ENCODE measurements at places on chromosomes 2 and 18. TPM values are rescaled to one million over a fixed set of nuclear protein-coding genes. Genes with fewer than 3 reads are reported as not detected.

Gene HOXD12
- not detected for total RNA-seq

Gene B3GNT7
- 0.79 TPM for total RNA-seq

Gene RTP5
- total RNA-seq: not detected

Gene ACVR1
- 12.5 TPM for total RNA-seq

Gene RNF181
- 75.8 TPM for total RNA-seq

Gene AOX1
- total RNA-seq: 2.8 TPM

Gene SCTR
- total RNA-seq: not detected

DNA sequence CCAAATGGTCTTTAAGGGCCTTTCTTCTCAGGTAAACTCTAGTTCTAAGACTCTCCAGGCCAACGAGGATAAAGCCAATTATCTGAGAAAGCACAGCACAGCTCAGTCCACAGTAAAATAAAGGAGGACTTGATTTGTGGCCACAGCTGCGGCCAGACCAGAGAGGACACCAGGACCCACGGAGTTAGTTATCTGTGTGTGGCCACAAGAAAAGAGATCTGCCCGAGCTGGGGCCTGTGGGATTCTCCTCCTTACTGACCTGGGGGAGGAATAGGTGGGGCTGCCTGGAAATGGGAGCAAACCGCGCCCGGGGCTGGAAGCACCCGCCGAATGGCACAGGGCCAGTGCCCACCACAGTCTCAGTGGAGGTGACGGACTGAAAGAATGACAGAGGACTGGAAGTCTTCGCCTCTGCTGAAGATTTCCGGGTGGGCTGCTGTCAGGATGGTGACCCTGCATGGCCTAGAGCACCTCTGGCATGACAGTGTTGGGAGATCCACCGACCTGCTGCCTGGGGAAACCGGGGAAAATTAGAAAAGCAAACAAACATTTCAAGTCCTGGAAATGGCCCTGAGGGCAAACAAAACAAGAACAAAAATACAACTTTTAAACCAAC lies 13.3 kb downstream of the PROC start:
- no peak for DNase-seq
- H3K4me3 ChIP-seq: no peak overlapping the region
- no peak overlapping the region for H3K27ac ChIP-seq
- H3K36me3 ChIP-seq: no peaks in the 10 kb centered on the region
- no peaks in the 10 kb centered on the region for H3K4me1 ChIP-seq

GRCh38 chr18:34746614-34747013 lies 36.5 kb downstream of the DTNA start:
- H3K27me3 ChIP-seq: no peaks in the 10 kb centered on the region
- H3K4me3 ChIP-seq: no peak overlapping the region
- DNase-seq: no peak
- no peaks in the 10 kb centered on the region for H3K4me1 ChIP-seq
- no peaks in the 10 kb centered on the region for H3K36me3 ChIP-seq

DNA sequence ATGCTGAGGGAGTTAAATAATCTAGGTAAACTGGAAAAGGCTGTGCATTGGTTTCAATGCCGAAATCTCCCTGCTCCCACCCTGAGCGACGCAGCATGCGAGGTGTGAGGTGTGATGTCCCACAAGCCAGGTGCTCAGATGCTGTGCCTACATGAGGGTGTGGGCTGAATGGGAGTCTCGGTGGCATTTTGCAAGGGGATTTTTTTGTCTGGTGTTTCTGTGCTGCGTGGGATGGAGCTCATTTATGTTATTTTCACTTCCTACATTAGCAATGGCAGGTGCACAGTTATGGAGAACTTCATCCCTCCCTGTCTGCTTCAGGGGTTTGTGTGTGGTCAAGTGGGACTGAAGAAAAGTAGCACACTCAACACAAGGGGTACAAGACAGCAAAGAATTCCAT lies 110.2 kb upstream of the CCDC68 start:
- DNase-seq: no peak
- H3K4me1 ChIP-seq: peaks cover 4% of the 10 kb centered on the region

- no peaks in the 10 kb centered on the region for H3K27me3 ChIP-seq
- H3K27ac ChIP-seq: no peak overlapping the region
- peaks cover 12% of the 10 kb centered on the region for H3K4me1 ChIP-seq
- H3K36me3 ChIP-seq: no peaks in the 10 kb centered on the region
- H3K4me3 ChIP-seq: no peak overlapping the region
These were observed 756.0 kb upstream of the ACVR2A start for GRCh38 chr2:147088871-147089270.

DNA sequence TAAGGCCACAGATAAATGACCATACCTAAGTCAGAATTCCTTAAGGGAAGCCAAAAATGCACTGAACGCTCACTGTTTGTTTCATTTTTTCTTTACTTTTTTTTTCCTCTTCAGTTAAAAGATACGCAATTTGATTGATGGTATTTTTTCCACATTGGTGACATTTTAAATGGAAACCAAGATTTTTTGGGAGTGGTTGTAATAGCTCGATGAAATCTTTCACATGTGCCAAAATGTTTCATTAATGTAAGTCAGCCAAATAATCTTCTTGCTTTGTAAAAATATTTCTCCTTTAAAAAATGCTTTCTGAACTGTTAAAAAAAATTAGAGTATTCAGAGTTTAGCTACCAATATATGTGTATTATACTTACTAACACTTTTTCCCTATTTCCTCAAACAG lies 339.8 kb downstream of the ZEB2 start:
- no peak overlapping the region for H3K4me3 ChIP-seq
- peaks cover 14% of the 10 kb centered on the region for H3K36me3 ChIP-seq
- H3K4me1 ChIP-seq: no peaks in the 10 kb centered on the region

- peaks cover 10% of the 10 kb centered on the region for H3K36me3 ChIP-seq
- no peaks in the 10 kb centered on the region for H3K27me3 ChIP-seq
- H3K4me3 ChIP-seq: no peak overlapping the region
- DNase-seq: no peak
These were observed 13.0 kb upstream of the METAP1D start for GRCh38 chr2:171986778-171987177.

GRCh38 chr2:42823744-42824453 lies 31.5 kb upstream of the HAAO start:
- H3K4me3 ChIP-seq: no peak overlapping the region
- H3K4me1 ChIP-seq: peaks cover 10% of the 10 kb centered on the region
- no peaks in the 10 kb centered on the region for H3K36me3 ChIP-seq
- H3K27me3 ChIP-seq: peaks cover 2% of the 10 kb centered on the region
- no peak for DNase-seq

DNA sequence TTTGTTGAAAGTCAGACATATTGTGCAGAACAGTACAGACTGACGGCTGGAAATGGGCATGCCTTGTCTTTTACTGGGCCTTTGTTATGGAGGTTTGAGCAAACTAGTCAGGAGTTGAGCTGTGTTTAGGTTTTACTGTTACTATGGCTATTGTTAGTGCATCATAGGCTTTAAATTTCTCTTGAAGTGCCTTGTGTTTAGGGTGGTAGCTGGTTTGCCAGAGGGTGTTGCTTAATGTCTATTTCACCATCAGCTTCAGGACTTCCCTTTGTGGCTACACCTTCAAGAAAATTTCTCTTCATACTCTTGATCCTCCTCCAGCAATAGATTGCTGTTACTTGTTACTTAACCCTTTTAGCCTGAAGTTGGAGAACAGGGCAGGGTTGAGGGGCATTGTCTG lies 104.6 kb downstream of the CAPN13 start:
- H3K4me3 ChIP-seq: no peak overlapping the region
- no peak overlapping the region for H3K27ac ChIP-seq
- H3K4me1 ChIP-seq: no peaks in the 10 kb centered on the region
- no peak for DNase-seq

DNA sequence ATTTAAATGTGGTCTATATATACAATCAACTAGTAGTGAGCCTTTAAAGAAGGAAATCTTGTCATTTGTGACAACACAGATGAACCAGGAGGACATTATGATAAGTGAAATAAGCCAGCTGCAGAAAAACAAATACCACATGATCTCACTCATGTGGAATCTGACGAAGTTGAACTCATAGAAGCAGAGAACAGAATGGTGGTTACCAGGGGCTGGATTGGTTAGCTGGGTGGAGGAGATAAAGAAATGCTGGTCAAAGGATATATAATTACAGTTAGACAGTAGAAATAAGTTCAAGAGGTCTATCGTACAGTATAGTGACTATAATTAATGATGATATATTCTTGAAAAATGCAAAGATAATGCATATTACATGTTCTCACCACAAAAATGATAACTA lies 267.9 kb downstream of the FBXO15 start:
- H3K4me3 ChIP-seq: no peak overlapping the region
- DNase-seq: no peak
- no peaks in the 10 kb centered on the region for H3K36me3 ChIP-seq

DNA sequence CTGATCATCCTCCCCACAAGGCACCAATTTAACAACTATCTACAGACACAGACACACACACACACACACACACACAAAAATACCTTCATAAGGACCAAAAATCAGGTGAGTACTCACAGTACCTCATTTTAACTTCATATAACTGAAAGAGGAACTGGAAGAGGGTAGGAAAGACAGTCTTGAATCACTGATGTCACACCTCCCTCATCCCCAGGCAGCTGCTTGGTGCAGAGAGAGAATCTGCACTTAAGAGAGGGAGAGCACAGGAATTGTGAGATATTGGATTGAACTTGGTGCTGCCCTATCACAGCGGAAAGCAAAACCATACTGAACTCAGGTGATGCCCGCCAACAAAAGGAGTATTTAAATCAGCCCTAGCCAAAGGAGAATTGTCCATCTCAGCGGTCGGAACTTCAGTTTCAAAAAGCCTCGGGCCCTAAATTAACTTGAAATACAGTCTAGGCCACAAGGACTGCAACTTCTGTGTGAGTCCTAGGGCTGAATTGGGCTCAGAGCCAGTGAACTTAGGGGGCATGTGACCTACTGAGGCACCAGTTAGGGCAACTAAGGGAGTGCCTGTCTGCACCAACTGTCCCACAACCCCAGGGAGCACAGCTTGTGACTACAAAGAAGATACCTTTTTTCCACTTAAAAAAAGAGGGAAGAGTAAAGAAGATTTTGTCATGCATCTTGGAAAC lies 211.1 kb downstream of the LRATD1 start:
- H3K4me1 ChIP-seq: no peaks in the 10 kb centered on the region
- no peak overlapping the region for H3K4me3 ChIP-seq
- H3K36me3 ChIP-seq: peaks cover 4% of the 10 kb centered on the region
- no peak overlapping the region for H3K27ac ChIP-seq
- H3K27me3 ChIP-seq: no peaks in the 10 kb centered on the region
- DNase-seq: no peak

DNA sequence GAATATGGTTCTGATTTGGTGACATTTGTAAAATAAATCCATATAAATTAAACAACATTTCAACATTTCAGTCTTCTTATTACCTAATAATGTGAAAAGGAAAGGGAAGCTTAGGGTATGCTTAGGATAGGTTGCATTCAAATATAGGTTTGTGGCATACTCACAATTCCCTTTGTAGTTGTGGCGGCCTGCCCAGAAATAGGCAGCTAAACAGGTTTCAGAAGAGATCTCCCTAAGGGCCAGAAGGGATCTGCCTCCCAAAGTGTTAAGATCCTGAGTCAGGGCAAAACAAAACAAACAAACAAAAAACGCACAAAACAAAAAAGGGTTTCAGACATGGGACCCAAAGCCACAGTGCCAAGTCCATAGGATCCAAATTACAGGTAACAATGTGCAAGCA lies 41.4 kb upstream of the TCF7L1 start:
- peaks cover 2% of the 10 kb centered on the region for H3K36me3 ChIP-seq
- no peaks in the 10 kb centered on the region for H3K27me3 ChIP-seq
- H3K4me3 ChIP-seq: no peak overlapping the region
- no peaks in the 10 kb centered on the region for H3K4me1 ChIP-seq
- no peak for DNase-seq
- no peak overlapping the region for H3K27ac ChIP-seq

- H3K36me3 ChIP-seq: no peaks in the 10 kb centered on the region
- no peak overlapping the region for H3K27ac ChIP-seq
- no peak overlapping the region for H3K4me3 ChIP-seq
- H3K4me1 ChIP-seq: peaks cover 7% of the 10 kb centered on the region
- no peaks in the 10 kb centered on the region for H3K27me3 ChIP-seq
These were observed 67.3 kb upstream of the ST6GAL2 start for GRCh38 chr2:106953236-106953635.

GRCh38 chr18:22674272-22674671 lies 256.6 kb upstream of the CTAGE1 start:
- H3K27ac ChIP-seq: no peak overlapping the region
- no peaks in the 10 kb centered on the region for H3K4me1 ChIP-seq
- no peak for DNase-seq
- H3K36me3 ChIP-seq: no peaks in the 10 kb centered on the region
- no peak overlapping the region for H3K4me3 ChIP-seq

GRCh38 chr2:73156539-73157124 lies 43.9 kb upstream of the RAB11FIP5 start:
- peak; percentile 50 for DNase-seq
- H3K36me3 ChIP-seq: no peaks in the 10 kb centered on the region
- peaks cover 59% of the 10 kb centered on the region for H3K27me3 ChIP-seq
- no peak overlapping the region for H3K27ac ChIP-seq
- H3K4me3 ChIP-seq: no peak overlapping the region

GRCh38 chr18:10381951-10382350 lies 72.5 kb upstream of the APCDD1 start:
- H3K27me3 ChIP-seq: no peaks in the 10 kb centered on the region
- DNase-seq: no peak
- no peaks in the 10 kb centered on the region for H3K36me3 ChIP-seq

GRCh38 chr2:41735006-41735405 lies 312.8 kb upstream of the PKDCC start:
- H3K27ac ChIP-seq: peak overlapping the region; percentile 95
- no peak for DNase-seq
- no peaks in the 10 kb centered on the region for H3K27me3 ChIP-seq
- peaks cover 28% of the 10 kb centered on the region for H3K4me1 ChIP-seq
- no peaks in the 10 kb centered on the region for H3K36me3 ChIP-seq
- H3K4me3 ChIP-seq: peak overlapping the region; percentile 8

GRCh38 chr18:58937887-58938267 lies 73.2 kb downstream of the ZNF532 start:
- no peaks in the 10 kb centered on the region for H3K27me3 ChIP-seq
- no peak overlapping the region for H3K4me3 ChIP-seq
- no peak for DNase-seq
- peaks cover 38% of the 10 kb centered on the region for H3K36me3 ChIP-seq

GRCh38 chr18:21303445-21303844 lies 61.4 kb downstream of the GREB1L start:
- H3K4me3 ChIP-seq: no peak overlapping the region
- H3K4me1 ChIP-seq: peaks cover 85% of the 10 kb centered on the region
- peaks cover 3% of the 10 kb centered on the region for H3K36me3 ChIP-seq
- DNase-seq: no peak
- H3K27me3 ChIP-seq: no peaks in the 10 kb centered on the region
- no peak overlapping the region for H3K27ac ChIP-seq
